ENCODE measurements at places on chromosomes 16 and 17. TPM values are rescaled to one million over a fixed set of nuclear protein-coding genes. Genes with fewer than 3 reads are reported as not detected.

- no peak overlapping the region for H3K27ac ChIP-seq
- H3K36me3 ChIP-seq: no peaks in the 10 kb centered on the region
- H3K4me3 ChIP-seq: no peak overlapping the region
- H3K4me1 ChIP-seq: peaks cover 7% of the 10 kb centered on the region
- peaks cover 2% of the 10 kb centered on the region for H3K27me3 ChIP-seq
These were observed 207.6 kb downstream of the NPIPB11 start for GRCh38 chr16:29198731-29199521.

- DNase-seq: no peak
- H3K27ac ChIP-seq: peak overlapping the region; percentile 100
- peak overlapping the region; percentile 94 for H3K4me3 ChIP-seq
- peaks cover 20% of the 10 kb centered on the region for H3K36me3 ChIP-seq
These were observed 11.9 kb upstream of the AURKB start for GRCh38 chr17:8222380-8222629.

GRCh38 chr17:62672957-62673356 is 45.5 kb downstream of the MRC2 start:
- no peak for DNase-seq
- peaks cover 8% of the 10 kb centered on the region for H3K4me1 ChIP-seq
- no peaks in the 10 kb centered on the region for H3K36me3 ChIP-seq
- no peaks in the 10 kb centered on the region for H3K27me3 ChIP-seq

GRCh38 chr17:65156185-65156834 is 19.1 kb downstream of the RGS9 start:
- no peaks in the 10 kb centered on the region for H3K36me3 ChIP-seq
- peaks cover 12% of the 10 kb centered on the region for H3K4me1 ChIP-seq
- no peak overlapping the region for H3K4me3 ChIP-seq
- peaks cover 6% of the 10 kb centered on the region for H3K27me3 ChIP-seq
- H3K27ac ChIP-seq: no peak overlapping the region
- DNase-seq: no peak

- H3K27ac ChIP-seq: no peak overlapping the region
- DNase-seq: no peak
- peaks cover 3% of the 10 kb centered on the region for H3K4me1 ChIP-seq
- no peaks in the 10 kb centered on the region for H3K27me3 ChIP-seq
These were observed 129.2 kb upstream of the MYOCD start for GRCh38 chr17:12536472-12536871.

GRCh38 chr16:9847146-9847545 is 335.1 kb downstream of the GRIN2A start:
- no peaks in the 10 kb centered on the region for H3K36me3 ChIP-seq
- H3K27ac ChIP-seq: no peak overlapping the region
- H3K4me1 ChIP-seq: no peaks in the 10 kb centered on the region

- no peak within 1 kb of the TSS for H3K27ac ChIP-seq
- DNase-seq: peak; percentile 33
- peaks cover 14% of the 10 kb centered on the region for H3K4me1 ChIP-seq
- peaks cover 5% of the 10 kb centered on the region for H3K27me3 ChIP-seq
These were observed at the start of gene CHST6 for GRCh38 chr16:75495076-75495674. CHST6 (minus strand) TSS chr16:75495441; CDS start chr16:75479828, 15,613 bp downstream.

DNA sequence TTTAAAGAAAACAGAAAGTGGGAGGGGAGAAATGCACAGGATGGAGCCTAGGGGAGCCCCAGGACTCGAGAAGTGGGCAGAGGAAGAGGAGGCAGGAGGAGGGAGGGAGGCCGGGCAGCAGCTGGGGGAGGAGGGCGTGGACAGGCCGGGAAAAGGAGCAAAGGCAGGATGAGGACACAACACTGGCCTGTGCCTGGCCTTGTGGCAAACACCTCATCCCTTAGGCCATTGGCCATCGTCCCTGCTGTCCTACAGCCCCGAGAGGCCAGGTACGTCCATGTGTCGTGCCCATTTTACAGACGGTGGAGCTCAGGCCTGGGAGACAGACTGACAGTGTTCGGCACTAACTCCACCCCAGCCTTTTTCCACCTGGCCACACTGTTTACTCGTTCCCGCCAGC is 15.9 kb downstream of the JPH3 start:
- no peak overlapping the region for H3K27ac ChIP-seq
- H3K4me1 ChIP-seq: peaks cover 7% of the 10 kb centered on the region
- no peaks in the 10 kb centered on the region for H3K36me3 ChIP-seq
- no peak overlapping the region for H3K4me3 ChIP-seq
- no peaks in the 10 kb centered on the region for H3K27me3 ChIP-seq

GRCh38 chr17:512311-512710 is 159.7 kb upstream of the RPH3AL start:
- DNase-seq: no peak
- H3K36me3 ChIP-seq: peaks cover 40% of the 10 kb centered on the region
- no peak overlapping the region for H3K4me3 ChIP-seq
- H3K27ac ChIP-seq: no peak overlapping the region
- H3K4me1 ChIP-seq: no peaks in the 10 kb centered on the region

- H3K27ac ChIP-seq: no peak overlapping the region
- peaks cover 7% of the 10 kb centered on the region for H3K36me3 ChIP-seq
- peaks cover 1% of the 10 kb centered on the region for H3K4me1 ChIP-seq
These were observed 4.4 kb downstream of the NTAN1 start for GRCh38 chr16:15051387-15051951.

GRCh38 chr17:73984941-73985340 is 218.5 kb upstream of the RPL38 start:
- DNase-seq: no peak
- H3K4me3 ChIP-seq: no peak overlapping the region
- H3K27me3 ChIP-seq: peaks cover 5% of the 10 kb centered on the region
- H3K36me3 ChIP-seq: no peaks in the 10 kb centered on the region
- H3K4me1 ChIP-seq: peaks cover 5% of the 10 kb centered on the region

DNA sequence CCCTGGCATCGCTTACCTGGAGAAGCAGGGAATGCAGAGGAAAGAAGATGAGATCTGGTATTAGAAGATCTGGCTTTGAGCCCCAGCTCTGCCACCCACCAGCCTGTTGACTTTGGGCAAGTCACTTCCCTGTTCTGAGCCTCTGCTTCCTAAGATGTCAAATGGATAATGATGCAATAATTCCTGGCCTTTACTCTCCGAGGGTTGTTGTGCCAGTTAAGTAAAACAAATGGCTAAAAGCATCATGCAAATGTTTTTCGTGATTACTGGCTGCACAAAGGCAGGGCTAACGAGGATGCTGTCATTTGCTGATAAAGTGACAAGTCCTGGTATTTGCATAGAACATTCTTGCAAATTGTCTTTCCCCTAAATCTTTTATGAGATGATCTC is 1.3 kb upstream of the ZNF821 start:
- peak overlapping the region; percentile 83 for H3K4me3 ChIP-seq
- peaks cover 9% of the 10 kb centered on the region for H3K27me3 ChIP-seq
- DNase-seq: no peak
- peaks cover 11% of the 10 kb centered on the region for H3K4me1 ChIP-seq
- H3K36me3 ChIP-seq: no peaks in the 10 kb centered on the region

GRCh38 chr16:80210787-80211186 is 330.0 kb upstream of the DYNLRB2 start:
- H3K4me1 ChIP-seq: no peaks in the 10 kb centered on the region
- H3K27ac ChIP-seq: no peak overlapping the region

DNA sequence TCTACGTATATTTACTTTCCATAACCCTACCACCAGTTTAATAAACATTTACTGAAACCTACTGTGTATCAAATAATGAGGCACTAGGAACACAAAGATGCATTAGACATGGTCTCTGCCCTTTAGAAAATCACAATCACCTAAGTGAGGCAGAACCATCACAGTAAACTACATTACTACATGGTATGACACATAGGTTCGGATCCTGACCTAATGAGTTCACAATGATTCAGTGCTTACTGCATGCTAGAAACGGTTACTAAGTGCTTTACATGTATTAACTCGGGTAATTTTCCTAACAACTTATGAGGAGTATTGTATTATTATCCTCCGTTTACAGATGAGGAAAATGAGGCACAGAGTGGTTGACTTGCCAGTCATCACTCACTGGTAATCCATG is 5.2 kb upstream of the SYNRG start:
- H3K4me3 ChIP-seq: no peak overlapping the region
- no peaks in the 10 kb centered on the region for H3K4me1 ChIP-seq
- no peak for DNase-seq

DNA sequence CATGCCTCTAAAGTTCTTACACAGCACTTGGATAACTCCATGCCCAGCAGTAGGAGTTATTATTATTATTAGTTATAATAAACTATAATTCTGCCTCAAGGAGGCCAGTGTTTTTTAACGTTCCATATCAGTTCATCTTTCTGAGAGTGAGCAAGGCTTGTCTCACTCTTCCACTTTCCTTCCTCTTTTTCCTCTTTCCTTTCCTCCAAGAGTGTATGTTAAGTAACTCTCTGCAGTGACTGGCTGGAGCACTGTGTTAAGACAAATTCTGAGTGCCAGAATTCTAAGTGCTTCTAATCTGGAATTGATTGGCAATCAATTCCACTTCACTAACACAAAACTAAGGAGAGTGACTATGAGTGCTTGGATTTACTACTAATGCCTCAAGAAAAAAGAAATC is 16.4 kb downstream of the CLEC19A start:
- H3K27me3 ChIP-seq: no peaks in the 10 kb centered on the region
- H3K4me3 ChIP-seq: no peak overlapping the region
- H3K27ac ChIP-seq: no peak overlapping the region
- H3K4me1 ChIP-seq: no peaks in the 10 kb centered on the region
- DNase-seq: no peak

- no peak overlapping the region for H3K27ac ChIP-seq
- H3K27me3 ChIP-seq: peaks cover 7% of the 10 kb centered on the region
These were observed 22.3 kb downstream of the MAP3K14 start for GRCh38 chr17:45294506-45294905.

- no peak for DNase-seq
- H3K4me1 ChIP-seq: peaks cover 4% of the 10 kb centered on the region
- H3K27me3 ChIP-seq: peaks cover 13% of the 10 kb centered on the region
- no peaks in the 10 kb centered on the region for H3K36me3 ChIP-seq
- no peak overlapping the region for H3K4me3 ChIP-seq
These were observed 28.9 kb upstream of the PVALEF start for GRCh38 chr17:81136366-81136765.

DNA sequence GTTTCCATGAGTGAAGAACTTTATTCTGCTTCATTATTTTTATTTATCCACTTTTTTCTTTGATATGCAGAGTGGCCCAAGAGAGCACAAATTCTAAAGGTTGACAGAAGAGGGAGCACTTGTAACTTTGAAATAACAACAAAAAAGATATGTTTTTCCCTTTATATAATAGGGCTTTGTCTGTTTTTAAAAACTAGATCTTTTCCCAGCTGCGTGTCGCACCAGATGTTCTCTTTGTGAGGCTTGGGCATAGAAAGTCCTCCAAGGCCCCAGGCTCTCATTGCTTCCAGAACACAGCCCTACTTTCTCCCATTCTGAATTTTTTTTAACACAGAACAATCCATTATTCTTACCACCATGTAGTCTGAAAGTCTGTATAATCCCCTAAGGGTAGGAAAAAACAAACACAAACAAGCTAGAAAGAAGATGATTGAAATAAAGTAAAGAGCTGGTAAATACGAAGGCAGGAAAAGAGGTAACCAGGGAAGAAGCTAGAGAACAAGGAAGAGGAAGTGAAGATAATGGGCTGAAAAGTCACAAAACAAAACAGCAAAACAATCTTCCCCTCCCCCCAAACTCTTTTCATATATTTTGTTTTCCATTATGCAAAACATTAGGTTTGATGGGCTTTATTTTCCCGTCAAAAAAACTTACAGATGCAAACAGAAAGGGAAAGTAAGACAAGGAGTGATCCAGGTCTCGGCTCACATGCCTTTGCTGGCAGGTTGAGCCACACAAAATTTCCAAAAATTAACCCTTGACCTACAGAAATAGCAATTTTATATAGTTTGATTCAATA is 160.4 kb downstream of the ABCA8 start:
- H3K27ac ChIP-seq: no peak overlapping the region
- no peak overlapping the region for H3K4me3 ChIP-seq

Gene SHBG
- not detected for total RNA-seq

Gene DPEP1
- total RNA-seq: 0.39 TPM

Gene PRKCA
- total RNA-seq: 2.2 TPM

Gene LIG3
- total RNA-seq: 93.3 TPM

Gene TEX14
- total RNA-seq: 0.20 TPM

Gene PPP1R27
- 0.81 TPM for total RNA-seq

Gene TNFSF12
- 0.83 TPM for total RNA-seq

Gene TP53TG3C
- total RNA-seq: not detected

Gene RPS6KB1
- total RNA-seq: 45.0 TPM

Gene SLC9A5
- total RNA-seq: 1.4 TPM
